ENCODE measurements at places on chromosomes 11 and 22.

DNA sequence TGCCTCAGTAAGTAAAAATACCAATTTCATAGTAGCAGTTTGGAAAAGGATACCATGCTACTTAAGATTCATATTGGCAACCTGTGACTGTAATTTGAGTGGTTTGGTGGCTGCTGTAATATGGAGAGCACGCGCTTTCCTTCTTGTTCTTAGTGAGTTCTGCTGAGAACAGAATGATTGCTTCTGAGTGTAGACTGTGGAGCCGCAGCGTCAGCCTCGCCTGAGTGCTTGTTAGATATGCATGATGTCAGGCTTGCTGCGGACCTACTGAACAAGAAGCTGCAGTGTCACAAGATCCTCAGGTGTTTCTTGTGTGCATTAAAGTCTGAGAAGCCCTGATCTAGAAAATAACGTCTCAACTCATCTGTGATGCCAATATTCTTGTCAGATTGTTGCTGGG lies 143.2 kb downstream of the ARHGAP42 start:
- no peak for DNase-seq

- no peak for DNase-seq
Measured at GRCh38 chr11:45432910-45433309, 146.8 kb upstream of the SYT13 start.

DNA sequence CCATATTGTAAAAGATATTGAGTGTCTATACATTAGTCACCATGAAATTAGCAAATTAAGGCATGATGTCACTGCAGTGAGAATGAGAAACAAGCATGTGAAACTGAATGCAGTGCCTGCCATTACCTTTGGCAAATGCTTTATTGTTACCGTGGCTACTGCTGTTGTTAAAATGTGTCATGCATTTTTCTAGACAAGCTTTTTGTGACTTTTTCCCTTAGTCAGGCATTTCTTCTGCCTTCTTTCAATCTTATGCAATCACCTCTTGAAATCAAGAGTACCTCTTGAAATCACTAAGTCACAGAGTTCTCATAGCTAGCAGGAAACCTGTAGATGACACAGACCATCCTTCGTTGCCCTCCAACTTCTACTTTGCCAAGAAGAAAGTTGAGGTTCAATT lies 461.7 kb upstream of the TENM4 start:
- no peak for DNase-seq

- DNase-seq, result peak; percentile 37
Measured at GRCh38 chr22:36741204-36741793, 34.6 kb downstream of the IFT27 start.

GRCh38 chr11:75428989-75429640 lies 3.9 kb downstream of the KLHL35 start:
- no peak for DNase-seq
